ENCODE measurements at places on chromosomes 3 and 15.

DNA sequence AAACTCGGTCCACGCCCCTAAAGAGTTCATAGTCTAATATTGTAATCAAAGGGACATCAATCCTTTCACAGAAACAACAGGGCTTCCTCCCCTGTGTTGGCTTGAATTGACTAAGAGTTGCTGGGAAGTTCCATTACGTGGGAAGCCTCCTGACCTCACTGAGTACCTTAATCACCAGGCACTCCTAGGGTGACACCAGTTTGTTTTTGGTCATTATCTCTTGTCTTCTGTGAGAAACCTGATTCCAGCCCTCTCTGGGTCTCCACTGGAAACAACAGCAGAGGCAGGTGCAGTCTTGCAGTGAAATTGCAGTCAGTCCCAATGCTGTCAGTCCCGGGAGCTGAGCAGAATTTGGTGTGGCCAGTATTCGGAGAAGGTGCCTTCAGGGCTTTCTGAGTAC lies 55.4 kb downstream of the BOC start:
- no peak for DNase-seq

- DNase-seq = no peak
Measured at GRCh38 chr3:171340434-171340833, 119.8 kb downstream of the TNIK start.

DNA sequence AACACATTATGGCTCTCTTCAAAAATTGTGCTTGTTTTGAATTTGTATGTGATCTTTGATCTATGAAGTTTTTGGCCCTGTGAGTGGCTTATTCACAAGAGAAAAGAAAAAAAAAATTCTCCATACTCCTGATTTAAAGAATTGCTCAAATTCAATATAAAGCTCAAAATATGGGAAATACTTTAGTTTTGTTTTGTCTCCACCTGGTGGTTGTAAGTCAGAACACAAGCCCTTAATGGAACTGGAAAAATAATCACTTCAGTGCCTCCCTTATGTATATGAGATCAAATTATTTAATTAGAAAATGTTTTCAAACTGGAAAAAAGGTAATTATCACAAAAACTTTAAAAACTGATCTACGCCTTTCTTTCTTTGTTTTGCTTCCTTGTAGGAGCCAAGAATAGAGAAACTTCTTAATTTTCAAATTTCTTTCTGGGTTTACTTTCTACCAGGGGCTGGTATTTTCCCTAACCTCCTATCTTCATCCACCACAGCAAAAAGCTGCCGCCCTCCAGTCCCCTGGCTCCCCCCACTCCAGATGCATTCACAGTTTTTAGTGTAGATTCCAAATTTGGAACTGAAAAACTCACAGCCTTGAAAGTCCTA lies 50.6 kb downstream of the SERP1 start:
- DNase-seq = no peak

DNA sequence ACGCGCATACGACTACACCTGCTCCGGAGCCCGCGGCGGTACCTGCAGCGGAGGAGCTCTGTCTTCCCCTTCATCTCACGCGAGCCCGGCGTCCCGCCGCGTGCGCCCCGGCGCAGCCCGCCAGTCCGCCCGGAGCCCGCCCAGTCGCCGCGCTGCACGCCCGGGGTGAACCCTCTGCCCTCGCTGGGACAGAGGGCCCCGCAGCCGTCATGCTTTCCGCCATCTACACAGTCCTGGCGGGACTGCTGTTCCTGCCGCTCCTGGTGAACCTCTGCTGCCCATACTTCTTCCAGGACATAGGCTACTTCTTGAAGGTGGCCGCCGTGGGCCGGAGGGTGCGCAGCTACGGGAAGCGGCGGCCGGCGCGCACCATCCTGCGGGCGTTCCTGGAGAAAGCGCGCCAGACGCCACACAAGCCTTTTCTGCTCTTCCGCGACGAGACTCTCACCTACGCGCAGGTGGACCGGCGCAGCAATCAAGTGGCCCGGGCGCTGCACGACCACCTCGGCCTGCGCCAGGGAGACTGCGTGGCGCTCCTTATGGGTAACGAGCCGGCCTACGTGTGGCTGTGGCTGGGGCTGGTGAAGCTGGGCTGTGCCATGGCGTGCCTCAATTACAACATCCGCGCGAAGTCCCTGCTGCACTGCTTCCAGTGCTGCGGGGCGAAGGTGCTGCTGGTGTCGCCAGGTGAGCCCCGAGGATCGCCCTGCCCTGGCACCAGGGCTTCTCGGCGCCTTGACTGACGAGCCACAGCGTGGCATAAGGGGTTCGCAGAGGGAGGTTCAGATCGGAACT lies 420 bp downstream of the SLC27A2 start:
- peak; percentile 45 for DNase-seq

GRCh38 chr3:56136514-56136913 lies 331.8 kb downstream of the ERC2 start:
- DNase-seq = no peak

- DNase-seq = no peak
Measured at GRCh38 chr3:77699125-77699691, 659.3 kb downstream of the ROBO2 start.

DNA sequence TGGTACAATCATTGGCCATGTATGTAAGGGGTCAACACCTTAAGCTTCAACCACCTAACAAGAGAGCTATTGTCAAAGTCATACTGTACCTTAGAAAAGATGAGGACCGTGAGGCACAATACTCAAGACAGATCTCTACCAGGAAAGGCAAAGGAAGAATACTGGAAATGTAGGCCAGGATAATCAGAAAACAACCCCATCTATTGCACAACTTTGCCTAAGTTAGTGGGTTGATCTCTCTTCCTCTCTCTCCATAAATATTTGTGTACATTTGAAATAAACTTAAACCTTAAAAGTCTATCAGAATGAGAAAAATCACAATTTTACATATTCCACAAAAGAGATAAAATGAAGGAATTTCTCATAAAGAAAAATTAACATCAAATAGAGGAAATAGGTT lies 556.9 kb downstream of the MECOM start:
- DNase-seq = no peak

DNA sequence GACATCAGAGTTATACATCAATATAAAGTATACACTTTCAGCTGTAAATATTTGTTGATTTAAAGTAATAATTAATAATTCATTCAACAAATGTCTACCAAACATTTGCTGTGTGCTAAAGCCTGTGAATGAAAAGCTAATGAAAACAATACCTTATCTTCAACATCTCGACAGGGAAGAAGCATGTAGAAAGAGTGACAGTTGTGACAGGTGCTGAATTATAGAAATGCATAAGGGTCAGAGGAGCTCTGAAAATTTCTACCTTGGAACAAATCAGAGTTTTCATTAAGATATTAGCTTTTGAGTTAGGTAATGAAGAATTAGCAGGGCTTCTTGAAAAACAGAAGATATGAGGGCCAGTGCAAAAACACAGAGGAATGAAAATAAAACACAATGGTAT lies 739.2 kb downstream of the VGLL3 start:
- DNase-seq = no peak

GRCh38 chr3:14319654-14320182 lies 82.7 kb upstream of the SLC6A6 start:
- no peak for DNase-seq

DNA sequence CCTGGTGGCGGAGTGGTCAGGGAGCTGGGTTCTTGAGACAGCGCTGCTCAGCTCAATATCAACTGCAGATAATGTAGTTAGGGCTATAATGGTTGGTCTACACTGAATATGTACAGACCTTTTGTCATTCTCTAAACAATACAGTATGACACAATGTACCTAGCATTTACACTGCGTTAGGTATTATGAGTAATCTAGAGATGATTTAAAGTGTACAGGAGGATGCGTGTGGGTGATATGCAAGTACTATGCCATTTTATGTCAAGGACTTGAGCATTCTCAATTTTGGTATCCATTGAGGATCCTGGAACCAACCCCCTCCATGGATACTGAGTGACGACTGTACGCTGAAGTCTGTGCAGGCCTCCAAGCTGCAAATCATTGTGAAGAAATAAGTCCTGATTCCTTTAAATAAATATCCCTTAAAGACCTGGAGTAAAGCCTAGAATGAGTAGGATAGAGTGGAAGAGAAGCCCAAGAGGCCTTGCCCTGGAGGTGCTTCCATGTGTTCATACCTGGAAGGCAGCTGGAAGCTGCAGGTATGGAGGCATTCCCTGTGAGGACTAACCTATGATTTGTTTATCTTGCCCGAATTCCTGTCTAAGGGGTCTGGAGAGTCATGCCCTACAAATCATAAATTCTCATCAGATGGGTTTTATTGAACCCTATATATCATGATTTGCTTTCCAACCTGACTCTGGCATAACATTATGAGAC lies 15.7 kb upstream of the RTP1 start:
- DNase-seq = no peak

- DNase-seq = no peak
Measured at GRCh38 chr3:108159105-108159504, 63.1 kb downstream of the IFT57 start.

- DNase-seq = no peak
Measured at GRCh38 chr3:99559196-99559595, 79.2 kb upstream of the COL8A1 start.

DNA sequence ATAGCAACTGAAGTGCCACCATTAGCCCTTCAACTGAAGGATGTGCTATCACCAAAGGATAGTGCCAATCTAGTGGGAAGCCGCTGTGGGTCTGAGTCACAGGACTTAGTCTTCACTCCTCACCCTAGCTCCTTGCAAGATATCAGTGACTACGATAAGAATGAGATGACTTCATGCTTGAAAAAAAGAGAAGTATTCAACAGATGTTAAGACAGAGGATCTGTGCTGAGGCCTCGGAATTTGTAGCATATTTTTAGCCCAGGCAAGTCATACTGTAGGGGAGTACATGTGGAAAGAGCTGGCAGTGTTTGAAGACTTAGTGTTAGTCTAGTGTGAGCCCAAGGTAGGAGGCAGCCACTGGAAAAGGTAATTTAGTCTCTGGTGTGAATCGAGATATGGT lies 270.7 kb upstream of the LRTM1 start:
- DNase-seq = no peak

- peak; percentile 6 for DNase-seq
Measured at GRCh38 chr3:36957862-36958686, 13.2 kb upstream of the TRANK1 start.

DNA sequence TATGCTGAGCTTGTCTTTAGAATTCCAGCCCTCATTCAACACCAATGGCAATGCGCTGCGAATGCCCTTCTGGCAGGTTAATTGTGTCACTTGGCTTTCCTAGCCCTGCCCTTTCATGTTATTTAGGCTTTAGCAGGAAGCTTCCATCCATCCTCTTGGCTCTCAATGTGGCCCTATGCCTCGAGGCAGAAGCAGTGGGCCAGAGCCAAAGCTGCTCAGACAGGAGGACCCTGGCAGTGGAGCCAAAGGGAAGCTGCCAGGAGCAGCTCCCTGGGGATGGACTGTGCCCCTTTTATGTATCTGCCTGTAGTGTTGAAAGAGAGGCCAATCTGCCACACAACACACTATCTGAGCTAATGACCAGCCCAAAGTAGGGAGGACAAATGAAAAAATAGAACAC lies 376.4 kb downstream of the CTNNB1 start:
- DNase-seq = no peak

DNA sequence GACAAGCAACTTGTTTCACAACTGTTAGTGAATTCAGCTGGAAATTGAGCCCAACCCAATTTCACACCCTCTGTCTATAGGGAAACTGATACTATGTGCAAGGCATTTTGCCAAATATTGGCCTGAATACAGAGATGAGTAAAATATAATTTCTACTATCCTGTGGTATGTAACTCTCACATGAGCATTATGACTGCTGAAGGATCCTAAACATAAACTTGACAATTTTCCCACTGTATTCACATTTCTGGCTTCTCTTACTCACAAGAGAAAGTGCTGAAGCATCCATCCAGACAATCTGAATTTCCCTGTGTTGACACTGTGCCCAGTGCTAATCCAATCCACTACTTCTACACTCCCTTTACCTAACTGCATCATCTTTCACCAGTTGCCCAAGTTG lies 28.4 kb downstream of the SERPINI2 start:
- DNase-seq = no peak

DNA sequence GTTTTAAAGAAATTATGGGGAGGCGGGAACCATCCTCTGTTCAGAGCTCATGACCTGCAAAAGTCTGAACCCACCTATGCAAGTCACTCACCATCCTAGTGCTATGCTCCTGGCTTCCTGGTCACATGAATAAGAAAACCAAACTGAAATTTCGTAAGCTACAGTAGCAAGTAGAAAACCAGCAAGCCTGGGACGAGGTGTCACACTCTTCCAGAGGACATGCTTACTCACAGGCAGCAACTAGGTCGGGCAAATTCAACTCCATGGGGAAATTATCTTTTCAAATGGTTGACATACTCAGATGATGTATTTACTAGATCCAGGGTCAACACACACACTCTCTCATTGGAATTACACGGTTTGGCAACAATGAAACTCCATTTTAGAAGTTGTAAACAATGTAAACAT lies 31.3 kb downstream of the LDHAL6B start:
- DNase-seq = no peak

DNA sequence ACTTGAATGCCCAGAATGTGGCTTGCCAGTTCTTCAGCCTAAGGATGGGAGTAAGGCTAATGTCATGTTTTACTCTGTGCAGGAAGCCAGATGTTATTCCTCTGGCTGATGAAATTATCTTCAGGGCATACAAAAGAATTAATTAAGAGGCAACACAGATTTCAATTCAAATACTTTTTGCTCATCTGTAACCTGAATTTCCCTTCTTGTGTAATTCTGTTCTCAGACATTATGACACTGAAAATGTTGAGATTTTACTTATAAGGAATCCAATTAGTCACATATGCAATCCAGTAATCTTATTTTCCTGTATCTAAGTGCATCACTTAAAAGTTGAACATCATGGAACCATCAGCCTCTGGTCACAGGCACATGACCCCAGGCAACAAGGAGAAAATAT lies 136.5 kb downstream of the CPNE4 start:
- no peak for DNase-seq

- DNase-seq = no peak
Measured at GRCh38 chr15:94912760-94913159, 681.4 kb downstream of the MCTP2 start.

GRCh38 chr15:69400850-69401249 lies 13.3 kb upstream of the KIF23 start:
- no peak for DNase-seq

- no peak for DNase-seq
Measured at GRCh38 chr15:35603856-35604255, 57.9 kb upstream of the DPH6 start.

DNA sequence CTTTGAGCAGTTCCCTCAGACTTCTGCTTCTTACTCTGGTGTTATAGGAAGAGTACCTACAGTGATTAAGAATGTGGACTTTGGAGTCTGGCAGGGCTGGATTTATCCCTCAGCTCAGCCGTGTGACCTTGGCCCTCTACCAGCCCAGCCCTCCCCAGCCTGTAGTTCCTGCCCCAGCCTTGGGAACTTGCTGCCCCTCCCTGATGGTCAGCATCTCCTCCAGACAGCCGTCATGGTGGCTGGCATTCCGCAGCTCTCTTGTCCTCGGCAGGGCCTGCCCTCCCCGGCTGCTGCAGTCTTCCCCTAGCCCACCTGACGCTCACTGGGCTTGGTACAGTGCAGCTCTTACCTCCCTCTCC lies 21.9 kb upstream of the CPNE9 start:
- DNase-seq = no peak

DNA sequence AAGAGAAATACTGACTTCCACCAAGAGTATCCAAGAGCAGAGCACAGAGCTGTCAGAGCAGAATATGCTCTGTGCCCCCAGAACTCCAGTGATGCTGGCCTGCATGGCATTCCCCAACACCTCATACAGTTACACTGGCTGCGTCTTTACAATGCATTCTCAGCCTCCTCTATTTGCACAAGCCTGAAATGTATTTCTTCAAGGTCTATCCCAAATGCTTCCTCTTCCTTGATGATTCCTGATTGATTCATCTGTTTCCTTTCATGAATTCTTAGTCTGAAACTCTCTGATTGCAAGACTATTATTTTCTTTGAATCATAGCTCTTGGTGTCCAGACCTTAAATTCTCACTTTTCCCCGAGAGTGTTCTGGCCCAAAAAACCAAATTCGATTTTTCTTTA lies 664.7 kb downstream of the MECOM start:
- DNase-seq = no peak
